Stimulated activated CD8-positive, alpha-beta memory T cell treated with anti-CD3 and anti-CD28 coated beads, Interleukin-12 subunit alpha, Interleukin-12 subunit beta, amount 100 ng/mL, for 4 hours (primary cell): ENCODE measurements at places on chromosomes 5 and 9.

DNA sequence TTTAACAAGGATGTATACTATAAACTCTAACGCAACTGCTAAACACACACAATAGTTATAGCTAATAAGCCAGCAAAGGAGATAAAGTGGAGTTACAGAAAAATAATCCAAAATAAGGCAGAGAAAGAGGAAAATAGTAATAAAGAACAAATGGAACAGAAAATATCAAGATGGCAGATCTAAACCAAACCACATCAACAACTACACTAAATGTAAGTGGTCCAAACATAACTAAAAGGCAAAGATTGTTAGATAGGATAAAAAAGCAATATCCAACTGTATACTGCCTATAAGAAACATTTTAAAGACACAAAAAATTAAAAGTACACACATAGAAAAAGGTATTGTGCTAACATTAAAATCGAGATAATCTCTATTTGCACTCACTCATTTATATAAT is 5.6 kb upstream of the COL23A1 start:
- DNase-seq, result no peak

DNA sequence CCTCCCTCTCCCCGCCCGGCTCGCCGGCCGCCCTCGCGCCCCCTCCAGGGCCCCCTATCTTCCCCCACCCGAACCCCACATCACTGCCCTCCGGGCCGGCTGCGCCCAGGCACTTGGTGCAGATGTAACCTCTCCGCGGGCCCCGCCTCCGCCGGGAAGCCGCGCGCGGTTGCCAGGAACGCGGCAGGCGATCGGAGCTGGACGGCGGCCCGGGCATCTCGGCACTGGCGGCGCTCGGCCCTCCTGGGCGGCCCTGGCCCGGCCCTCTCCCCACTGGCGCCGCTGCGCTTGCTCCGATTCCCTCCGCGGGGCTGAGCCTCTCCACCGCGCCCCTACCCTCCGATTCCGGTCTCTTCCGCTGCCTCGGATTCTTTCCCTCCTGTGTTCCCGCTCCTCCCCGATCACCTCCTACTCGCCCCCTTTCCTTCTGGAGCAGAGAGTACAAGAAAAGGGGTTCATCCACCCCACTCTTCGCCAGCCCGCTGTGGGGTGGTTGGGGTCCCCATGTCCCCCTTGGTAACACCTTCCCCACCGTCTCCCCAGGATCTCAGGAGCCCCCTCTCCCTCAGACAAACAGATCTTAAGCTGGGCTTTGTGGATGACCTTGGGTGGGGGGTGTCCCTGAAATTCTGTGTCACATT is 70.6 kb downstream of the C9orf50 start:
- DNase-seq, result no peak

GRCh38 chr5:40206030-40206429 is 473.7 kb upstream of the PTGER4 start:
- no peak for DNase-seq

DNA sequence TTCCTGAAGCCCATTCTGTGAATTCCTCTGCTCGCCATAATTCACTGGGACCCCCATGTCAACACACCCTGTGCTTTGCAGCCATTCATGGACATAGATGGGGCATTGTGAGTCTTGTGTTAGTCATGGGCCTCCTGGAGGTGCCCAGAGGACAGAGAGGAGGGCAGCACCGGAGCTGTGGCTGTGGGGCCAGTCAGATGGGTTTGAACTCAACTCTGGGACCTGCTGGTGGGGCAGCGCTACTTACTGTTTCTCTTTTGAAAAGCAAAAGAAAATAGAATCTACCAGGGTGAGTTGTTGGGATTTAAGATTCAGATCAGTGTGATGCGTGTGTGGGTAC is 11.3 kb upstream of the EXOC3 start:
- DNase-seq, result no peak

DNA sequence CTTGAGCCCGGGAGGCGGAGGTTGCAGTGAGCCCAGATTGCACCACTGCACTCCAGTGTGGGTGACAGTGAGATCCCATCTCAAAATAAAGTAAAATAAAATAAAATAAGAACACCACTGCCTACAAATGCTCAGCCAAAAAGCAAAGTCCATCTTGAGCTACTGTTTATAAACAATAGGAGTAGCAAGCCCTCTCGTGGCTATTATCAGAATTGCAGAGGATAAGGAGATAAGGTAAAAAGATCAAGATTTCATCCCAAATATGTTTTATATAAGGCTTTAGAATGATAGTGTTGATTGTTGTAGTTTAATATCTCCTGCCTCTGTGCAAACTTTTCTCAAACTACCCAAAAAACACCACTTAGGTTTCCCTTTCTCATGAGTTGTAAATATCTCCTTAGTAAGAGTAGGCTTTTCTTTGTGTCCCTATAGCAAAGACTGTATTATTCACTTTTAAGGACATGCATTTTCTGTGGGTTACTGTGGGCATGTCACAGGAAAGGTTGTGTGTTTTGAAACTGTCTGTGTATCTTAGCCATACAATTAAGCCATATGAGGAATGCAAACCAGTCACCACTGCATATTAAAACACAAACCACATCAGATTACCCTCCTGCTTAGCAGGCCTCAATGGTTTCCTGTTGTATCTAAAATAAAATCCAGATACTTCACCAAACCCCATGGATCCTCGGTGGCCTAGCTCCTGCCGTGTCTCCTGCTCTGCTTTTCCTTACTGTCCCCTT is 31.8 kb upstream of the CKS2 start:
- DNase-seq, result no peak

- DNase-seq, result peak; percentile 5
These were observed 9.2 kb downstream of the ENC1 start for GRCh38 chr5:74631081-74631953.

DNA sequence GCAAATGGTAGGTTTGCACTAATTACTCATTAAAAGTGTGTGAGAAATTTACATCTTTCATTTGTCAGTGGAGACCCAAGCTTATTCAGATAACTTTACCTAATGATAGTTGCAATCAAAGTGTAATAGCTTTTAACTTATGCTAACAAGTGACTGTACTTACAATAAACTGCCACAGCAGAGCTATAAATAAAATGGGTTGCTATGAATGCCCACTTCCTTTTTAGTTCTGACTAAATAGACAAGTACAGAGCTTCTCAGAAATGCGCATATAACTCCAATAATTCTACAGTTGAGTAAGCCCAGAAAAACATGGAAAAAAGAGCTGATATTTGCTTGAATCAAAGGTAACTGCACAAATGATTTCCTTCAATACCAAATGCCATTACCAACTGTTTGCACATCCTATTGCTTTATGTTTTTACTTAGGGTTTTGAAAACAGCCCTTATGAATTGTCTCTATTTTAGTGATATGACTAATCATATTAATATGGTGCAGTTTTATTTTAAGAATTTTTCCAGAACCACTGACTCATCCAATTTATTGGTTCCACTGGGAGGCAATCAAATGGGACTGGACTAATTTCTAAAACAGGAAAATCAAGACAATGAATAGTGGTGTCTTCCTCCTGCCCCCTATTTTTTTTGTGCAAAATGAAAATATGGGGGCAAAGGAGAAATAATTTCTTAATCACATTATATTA is 84.1 kb downstream of the PPP2R2B start:
- no peak for DNase-seq

GRCh38 chr5:139094154-139095131 is 103.7 kb downstream of the SIL1 start:
- no peak for DNase-seq

DNA sequence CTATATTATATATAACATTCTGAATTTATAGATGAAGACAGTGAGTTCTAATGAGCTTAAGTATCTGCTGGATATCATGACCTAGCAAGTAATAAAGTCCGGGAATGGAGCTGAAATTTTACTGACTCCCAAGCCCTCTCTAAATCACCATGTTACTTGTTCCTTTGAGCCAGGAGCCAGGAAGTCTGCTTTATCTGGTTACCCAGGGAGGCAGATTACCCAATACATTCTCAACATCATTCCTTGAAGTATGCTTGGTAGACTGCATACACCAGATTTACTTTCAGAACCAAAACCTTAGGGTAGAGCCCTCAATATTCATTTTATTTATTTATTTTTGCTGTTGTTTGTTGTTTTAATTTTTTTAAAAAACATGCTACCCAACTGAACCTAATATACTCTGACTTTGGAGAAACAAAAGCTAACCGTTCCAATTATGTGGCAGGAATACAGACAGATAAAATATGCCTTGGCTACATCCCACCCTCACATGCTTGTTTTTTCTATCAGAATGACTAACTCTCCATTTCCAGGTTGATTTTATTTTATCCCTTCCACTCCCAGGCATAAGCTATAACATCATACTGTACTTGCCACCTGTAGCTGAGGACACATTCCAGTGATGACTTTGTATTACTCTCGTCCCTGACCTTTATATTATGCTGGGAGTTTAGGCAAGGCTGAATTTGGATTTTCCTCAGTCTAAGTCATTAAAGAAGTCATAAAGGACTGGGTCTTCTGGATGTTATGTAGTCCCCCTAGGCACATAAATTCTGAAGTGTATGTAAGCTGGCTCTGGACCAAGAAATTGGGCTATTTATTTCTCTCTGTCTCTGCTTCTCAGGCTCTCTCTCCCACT is 82.0 kb downstream of the YIPF5 start:
- DNase-seq, result no peak

DNA sequence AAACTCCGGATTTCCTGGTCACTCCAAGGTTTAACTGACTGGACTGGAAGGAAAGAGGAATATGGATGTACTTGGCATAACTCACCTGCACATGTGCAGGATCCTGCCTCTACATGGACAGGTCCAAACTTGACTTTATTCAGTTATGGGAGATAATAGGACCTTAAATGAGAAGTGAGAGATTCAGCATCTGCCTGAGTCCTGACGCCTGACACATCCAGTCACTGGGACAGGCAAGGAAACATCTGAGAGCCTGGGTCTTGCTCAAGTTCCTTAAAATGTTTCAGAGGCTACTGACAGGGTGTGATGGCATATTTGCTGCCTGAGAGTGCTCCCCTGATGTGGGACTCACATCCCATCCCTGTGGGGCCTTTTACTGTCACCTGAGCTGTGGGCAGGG is 34.9 kb downstream of the ZNF354A start:
- DNase-seq, result no peak
